ENCODE measurements at places on chromosomes 11 and 22. TPM values are rescaled to one million over a fixed set of nuclear protein-coding genes. Genes with fewer than 3 reads are reported as not detected.

DNA sequence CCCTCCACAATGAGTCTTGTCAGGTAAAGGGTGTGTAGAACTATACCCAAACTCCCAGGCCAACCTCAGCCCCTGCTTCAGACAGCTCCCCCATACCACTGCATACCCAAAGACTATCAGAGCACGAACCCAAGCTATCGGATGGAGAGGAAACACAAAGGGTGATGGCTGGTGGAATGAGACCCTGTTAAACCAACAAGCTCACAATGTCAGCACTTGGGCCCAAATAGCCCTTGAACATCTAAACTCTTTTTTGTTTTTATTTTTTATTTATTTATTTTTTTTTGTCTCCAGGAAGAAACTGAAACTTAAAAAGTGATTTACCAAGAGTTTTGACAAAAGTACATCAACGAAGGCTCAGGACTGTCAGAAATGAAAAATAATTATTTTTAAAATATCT is 10.6 kb downstream of the DGCR2 start:
- no peaks in the 10 kb centered on the region for H3K36me3 ChIP-seq
- no peak overlapping the region for H3K27ac ChIP-seq
- peaks cover 24% of the 10 kb centered on the region for H3K4me1 ChIP-seq
- no peak for DNase-seq

GRCh38 chr11:116167706-116168458 is 604.9 kb downstream of the BUD13 start:
- no peak overlapping the region for H3K4me3 ChIP-seq
- peaks cover 15% of the 10 kb centered on the region for H3K27me3 ChIP-seq
- H3K36me3 ChIP-seq: no peaks in the 10 kb centered on the region
- DNase-seq: no peak
- peaks cover 8% of the 10 kb centered on the region for H3K4me1 ChIP-seq
- H3K27ac ChIP-seq: no peak overlapping the region

GRCh38 chr11:45815747-45816146 is 10.8 kb downstream of the SLC35C1 start:
- no peaks in the 10 kb centered on the region for H3K27me3 ChIP-seq
- H3K36me3 ChIP-seq: peaks cover 4% of the 10 kb centered on the region
- no peak overlapping the region for H3K4me3 ChIP-seq
- no peaks in the 10 kb centered on the region for H3K4me1 ChIP-seq
- no peak overlapping the region for H3K27ac ChIP-seq
- DNase-seq: no peak

DNA sequence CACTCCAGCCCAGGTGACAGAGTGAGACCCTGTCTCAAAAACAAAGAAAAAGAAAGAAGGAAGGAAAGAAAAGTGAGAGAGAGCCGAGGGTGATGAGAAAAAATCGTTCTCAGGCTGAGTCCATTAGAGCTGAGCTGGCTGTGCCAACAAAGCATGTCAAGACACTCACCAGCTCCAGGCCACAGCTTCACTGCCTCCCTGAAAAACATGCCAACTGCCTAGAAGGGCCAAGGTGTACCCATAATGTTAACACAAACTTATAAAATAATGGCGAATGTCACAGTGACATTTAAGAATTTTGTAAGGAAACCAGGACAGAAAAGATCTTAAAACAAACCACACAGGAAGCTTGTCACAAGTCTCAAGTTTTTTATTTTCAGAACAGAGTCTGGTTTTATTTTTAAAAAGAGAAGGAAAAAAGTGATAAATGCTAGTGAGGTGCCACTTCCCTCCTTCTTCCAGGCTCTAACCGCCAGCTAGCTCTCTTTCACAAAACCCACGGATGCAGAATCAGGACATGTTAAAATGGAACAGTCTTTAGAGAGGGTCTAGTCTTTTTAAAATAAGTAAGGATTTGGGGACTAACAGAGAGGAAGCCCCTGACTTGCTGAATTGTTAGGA is 5.1 kb downstream of the TMEM121B start:
- DNase-seq: no peak
- no peak overlapping the region for H3K27ac ChIP-seq
- H3K4me1 ChIP-seq: no peaks in the 10 kb centered on the region
- no peaks in the 10 kb centered on the region for H3K36me3 ChIP-seq
- no peaks in the 10 kb centered on the region for H3K27me3 ChIP-seq

GRCh38 chr11:44950625-44951476 is at the start of gene TP53I11:
Gene TP53I11, minus strand, starts transcription at chr11:44950883. Its CDS starts 12,548 bp downstream, at chr11:44938335.
- H3K4me3 ChIP-seq: peak within 1 kb of the TSS; percentile 86
- no peak for DNase-seq

DNA sequence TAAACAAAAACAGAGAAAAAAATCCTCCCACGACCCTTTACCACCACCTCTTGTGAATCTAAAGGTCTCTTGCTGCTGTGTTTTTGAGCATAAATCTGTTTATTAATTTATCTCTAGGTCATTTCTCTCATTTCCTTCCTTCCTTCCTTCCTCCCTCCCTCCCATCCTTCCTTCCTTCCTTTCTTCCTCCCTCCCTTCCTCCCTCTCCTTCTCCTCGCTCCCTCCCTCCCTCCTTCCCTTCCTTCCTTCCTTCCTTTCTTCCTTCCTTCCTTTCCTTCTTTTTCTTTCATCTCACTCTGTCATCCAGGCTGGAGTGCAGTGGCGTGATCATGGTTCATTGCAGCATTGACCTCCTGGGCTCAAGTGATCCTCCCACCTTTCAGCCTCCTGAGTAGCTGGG is 13.5 kb upstream of the APOBEC3A start:
- DNase-seq: no peak
- H3K4me1 ChIP-seq: no peaks in the 10 kb centered on the region
- peaks cover 79% of the 10 kb centered on the region for H3K27me3 ChIP-seq
- no peak overlapping the region for H3K4me3 ChIP-seq
- H3K27ac ChIP-seq: no peak overlapping the region

DNA sequence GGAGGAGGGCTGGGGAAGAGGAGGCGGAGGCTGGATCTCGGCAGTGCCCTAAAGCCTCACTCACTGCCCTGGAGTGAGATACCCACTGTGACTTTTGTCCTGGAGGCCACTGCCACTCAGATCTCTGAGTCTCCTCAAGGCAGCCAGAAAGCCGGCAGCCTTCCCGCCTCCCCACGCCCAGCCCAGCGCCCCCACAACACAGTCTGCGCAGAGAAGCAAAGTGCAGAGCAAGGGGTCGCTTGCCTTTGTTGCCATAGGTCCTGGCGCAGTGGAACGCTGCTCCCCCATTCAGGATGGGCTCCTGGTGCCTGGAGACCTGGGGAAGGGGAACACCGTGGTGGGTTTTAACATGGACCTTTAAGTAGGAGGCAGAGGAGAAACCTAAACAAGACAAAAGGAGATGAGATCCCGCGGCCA is 17.6 kb downstream of the PATZ1 start:
- H3K36me3 ChIP-seq: peaks cover 39% of the 10 kb centered on the region
- no peak for DNase-seq
- H3K4me1 ChIP-seq: no peaks in the 10 kb centered on the region
- no peak overlapping the region for H3K4me3 ChIP-seq
- no peak overlapping the region for H3K27ac ChIP-seq
- H3K27me3 ChIP-seq: no peaks in the 10 kb centered on the region

DNA sequence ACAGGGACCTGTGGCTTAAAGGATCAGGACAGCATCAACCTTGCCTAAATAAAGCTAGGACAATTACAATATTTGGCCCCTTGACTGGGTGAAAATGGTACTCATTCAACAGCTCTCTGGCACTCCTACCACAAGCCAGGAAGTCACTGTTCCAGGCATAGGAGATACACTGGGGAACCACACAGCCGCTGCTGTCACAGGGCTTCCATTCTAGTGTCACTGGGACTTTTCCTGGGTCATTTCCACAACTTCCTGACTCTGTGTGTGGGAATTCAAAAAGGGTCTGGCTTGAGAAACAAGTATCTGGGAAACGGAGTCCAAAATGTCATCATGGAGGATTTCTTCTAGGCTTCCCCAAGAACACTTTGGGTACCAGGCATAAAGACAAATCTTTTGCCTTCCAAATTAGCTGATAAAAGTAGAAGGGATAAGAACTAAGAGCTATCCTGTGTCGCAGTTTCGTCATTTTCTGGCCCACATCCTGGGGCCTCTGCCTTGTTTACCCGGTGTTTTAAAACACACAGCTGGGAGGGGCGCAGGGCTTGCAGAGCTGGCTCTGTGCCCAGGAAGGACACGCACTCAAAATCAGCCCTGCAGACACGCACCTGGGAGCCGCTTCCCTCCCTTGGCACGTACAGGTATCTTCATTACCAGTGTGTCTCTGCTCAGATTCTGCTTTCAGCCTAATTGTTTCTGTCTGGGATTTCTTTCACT is 38.0 kb downstream of the TMEM45B start:
- no peak overlapping the region for H3K4me3 ChIP-seq
- no peak overlapping the region for H3K27ac ChIP-seq
- no peaks in the 10 kb centered on the region for H3K4me1 ChIP-seq
- H3K36me3 ChIP-seq: no peaks in the 10 kb centered on the region

Gene FXYD2
- not detected for total RNA-seq

Gene OR56A1
- not detected for total RNA-seq

Gene MICAL3
- total RNA-seq: 74.4 TPM
